ENCODE measurements at places on chromosomes 6 and 20.

DNA sequence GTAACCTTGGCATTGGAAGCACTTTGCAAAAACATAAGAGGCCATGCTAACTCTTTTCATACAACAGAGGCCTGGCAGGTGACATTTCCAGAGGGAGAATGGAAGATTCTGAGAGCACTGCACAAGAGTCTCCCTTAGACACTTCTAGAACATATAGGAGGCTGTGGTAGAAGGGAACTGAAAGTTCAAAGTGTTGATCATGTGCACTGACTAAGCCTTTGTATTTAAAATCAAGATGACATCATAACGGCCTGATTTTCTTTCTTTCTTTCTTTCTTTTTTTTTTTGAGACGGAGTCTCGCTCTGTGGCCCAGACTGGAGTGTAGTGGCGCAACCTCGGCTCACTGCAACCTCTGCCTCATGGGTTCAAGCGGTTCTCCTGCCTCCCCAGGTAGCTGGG lies 26.8 kb upstream of the DNAAF9 start:
- H3K4me1 ChIP-seq, result no peaks in the 10 kb centered on the region
- no peaks in the 10 kb centered on the region for H3K27me3 ChIP-seq
- no peaks in the 10 kb centered on the region for H3K36me3 ChIP-seq
- H3K4me3 ChIP-seq, result no peak overlapping the region

GRCh38 chr6:107121964-107122495 lies 6.7 kb upstream of the BEND3 start:
- no peak for DNase-seq
- no peak overlapping the region for H3K4me3 ChIP-seq
- H3K36me3 ChIP-seq, result no peaks in the 10 kb centered on the region
- no peak overlapping the region for H3K27ac ChIP-seq
- no peaks in the 10 kb centered on the region for H3K27me3 ChIP-seq

- no peaks in the 10 kb centered on the region for H3K36me3 ChIP-seq
- H3K4me3 ChIP-seq, result no peak overlapping the region
- no peak for DNase-seq
- H3K4me1 ChIP-seq, result no peaks in the 10 kb centered on the region
- no peak overlapping the region for H3K27ac ChIP-seq
These were observed 27.8 kb upstream of the MYCT1 start for GRCh38 chr6:152669895-152670294.

GRCh38 chr6:70412252-70413113 lies 825 bp upstream of the FAM135A start:
- no peaks in the 10 kb centered on the region for H3K27me3 ChIP-seq
- no peaks in the 10 kb centered on the region for H3K4me1 ChIP-seq
- H3K36me3 ChIP-seq, result no peaks in the 10 kb centered on the region
- DNase-seq, result no peak

DNA sequence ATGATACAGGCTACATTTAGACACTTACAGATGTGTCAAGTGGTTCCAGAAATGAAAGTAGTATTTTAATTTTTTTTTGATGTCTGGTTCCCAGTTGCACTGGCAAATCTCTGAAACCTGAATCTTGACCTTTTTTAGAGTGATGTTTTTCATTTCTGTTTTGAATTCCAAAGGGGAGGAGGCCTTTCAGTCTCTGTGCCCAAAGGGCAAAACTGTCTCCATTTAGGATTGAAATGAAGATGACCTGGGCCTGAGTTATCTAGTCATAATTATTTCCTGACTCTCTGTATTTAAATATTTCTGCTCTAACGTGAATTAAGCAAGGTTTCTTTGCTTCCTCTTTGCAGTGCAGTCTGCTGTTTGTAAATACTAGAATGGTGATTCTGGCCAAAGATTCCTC lies 252.9 kb upstream of the ZFP64 start:
- no peaks in the 10 kb centered on the region for H3K4me1 ChIP-seq
- H3K27me3 ChIP-seq, result no peaks in the 10 kb centered on the region
- H3K4me3 ChIP-seq, result no peak overlapping the region
- H3K36me3 ChIP-seq, result no peaks in the 10 kb centered on the region
- no peak overlapping the region for H3K27ac ChIP-seq

DNA sequence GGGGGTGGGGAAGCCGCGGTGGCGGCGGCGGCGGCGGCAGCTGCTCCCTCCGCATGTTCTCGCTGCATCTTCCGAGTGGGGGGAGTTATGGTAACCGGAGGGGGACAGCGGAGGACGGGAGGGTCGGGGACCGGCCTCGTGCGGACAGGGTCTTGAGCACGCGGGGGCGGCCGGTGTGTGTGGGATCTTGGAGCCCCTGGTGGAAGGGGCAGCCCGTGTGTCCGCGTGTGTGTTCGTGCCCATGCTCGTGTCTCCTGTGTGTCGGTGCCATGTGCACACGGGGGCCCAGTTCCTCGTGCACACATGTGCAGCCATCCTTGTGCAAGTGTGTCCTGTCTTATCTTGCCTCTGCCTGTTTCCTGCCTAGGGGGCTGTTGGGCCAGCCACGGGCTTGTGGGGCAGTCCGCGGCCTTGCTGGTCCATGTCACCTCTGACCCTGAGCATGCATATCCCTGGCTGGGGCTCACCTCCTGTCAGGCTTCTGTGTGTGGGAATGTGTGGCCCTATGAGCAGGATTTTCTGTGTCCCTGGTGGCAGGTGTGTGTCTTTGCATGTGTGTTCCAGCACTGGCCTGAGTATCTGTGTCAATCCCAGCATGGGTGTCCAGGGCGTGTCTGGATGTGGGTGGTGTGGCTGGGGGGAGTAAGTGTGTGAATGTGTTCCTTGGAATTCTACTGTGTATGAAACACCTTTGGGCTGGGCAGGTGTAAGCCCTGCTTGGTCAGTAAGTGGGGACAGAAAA lies 8.5 kb downstream of the SYNGAP1 start:
- H3K27ac ChIP-seq, result peak overlapping the region; percentile 75
- H3K36me3 ChIP-seq, result no peaks in the 10 kb centered on the region
- no peaks in the 10 kb centered on the region for H3K27me3 ChIP-seq
- no peak for DNase-seq
- H3K4me3 ChIP-seq, result peak overlapping the region; percentile 52
- H3K4me1 ChIP-seq, result peaks cover 4% of the 10 kb centered on the region

GRCh38 chr6:140385679-140386078 lies 1011.2 kb upstream of the CITED2 start:
- H3K27me3 ChIP-seq, result no peaks in the 10 kb centered on the region
- no peak overlapping the region for H3K27ac ChIP-seq
- H3K4me3 ChIP-seq, result no peak overlapping the region
- no peaks in the 10 kb centered on the region for H3K4me1 ChIP-seq
- no peak for DNase-seq
- no peaks in the 10 kb centered on the region for H3K36me3 ChIP-seq

Measured in prostate gland (tissue), 2 donors.